ENCODE measurements at places on chromosomes 6 and 20.

DNA sequence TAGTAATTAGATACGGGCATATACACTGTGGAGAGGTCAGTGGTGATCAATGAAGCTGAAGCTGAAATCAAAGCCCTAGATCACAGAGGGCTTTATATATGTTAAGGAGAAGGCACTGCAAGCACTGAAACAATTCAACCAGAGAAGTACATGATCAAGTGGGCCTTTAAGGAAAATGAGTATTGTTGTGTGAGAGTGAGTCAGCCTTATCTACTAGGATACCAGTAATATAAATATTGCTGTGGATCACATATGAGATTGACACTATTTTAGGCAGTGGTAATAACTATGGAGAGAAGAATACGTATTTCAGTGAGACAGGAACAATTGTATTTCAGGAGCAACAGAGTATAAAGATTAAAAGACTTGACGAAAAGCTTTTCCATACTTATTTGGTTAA, 1172.2 kb upstream of the GJE1 start:
- no peak for DNase-seq

DNA sequence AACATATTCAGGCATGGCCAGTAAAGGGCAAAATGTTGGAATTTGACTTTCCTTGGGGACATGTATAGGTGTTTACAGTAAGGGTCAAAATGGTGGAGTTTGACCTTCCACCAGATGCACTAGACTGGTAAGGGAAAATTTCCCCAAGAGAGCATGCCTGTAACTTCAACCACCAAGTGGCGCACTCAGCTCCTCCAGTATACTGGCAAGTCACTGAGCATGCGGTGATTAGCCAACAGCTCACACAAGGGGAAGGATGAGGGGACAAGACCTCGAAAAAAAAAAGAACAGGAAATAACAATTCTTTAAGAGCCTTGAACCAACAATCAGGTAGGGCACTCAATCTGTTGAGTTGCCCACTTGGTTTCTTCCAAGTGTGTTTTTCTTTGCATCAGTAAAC, 140.9 kb downstream of the EYS start:
- DNase-seq: no peak

GRCh38 chr20:24546232-24546892, 76.9 kb downstream of the SYNDIG1 start:
- DNase-seq: no peak

DNA sequence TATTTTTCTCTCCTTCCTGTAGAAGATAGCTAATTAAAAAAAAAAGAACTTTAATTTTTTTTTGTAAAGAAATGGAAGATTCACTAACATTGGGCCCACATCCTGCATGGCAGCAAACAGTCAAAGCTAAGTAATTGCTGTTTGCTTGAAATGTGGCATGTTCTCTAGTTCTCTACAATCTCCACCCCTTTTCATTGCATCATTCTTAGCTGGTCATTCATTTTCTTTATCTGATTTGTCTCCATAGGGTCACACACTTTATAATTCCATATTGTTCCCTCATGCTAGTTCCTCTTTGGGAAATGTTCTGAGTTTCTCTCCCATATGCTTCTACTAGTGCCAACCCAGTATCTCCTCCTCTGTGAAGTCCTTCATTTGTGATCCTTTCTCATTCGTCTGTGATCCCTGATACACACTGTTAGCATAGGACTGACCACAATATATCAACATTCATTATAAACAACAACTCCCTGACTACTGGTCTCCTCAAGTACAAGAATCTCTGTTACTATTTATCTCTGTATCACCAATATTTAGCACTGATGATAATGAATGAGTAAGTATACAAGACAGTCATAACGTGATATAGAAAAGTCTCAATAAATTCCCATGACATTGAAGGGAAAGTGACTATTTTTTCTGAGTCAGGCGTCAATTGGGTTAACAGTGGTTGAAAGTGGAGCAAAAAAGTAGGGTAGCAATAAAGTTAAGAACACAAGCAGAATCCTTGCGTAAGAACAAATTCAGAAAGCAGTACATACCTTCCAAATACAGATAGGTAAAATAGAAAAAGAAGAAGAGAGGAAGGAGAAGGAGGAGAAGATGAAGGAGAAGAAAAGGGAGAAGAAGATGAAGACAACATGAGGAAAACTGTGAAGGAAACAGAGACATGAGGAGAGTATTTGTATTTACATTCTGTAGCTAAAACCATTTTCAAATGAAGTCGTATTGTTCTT, 33.2 kb upstream of the MYB start:
- no peak for DNase-seq

DNA sequence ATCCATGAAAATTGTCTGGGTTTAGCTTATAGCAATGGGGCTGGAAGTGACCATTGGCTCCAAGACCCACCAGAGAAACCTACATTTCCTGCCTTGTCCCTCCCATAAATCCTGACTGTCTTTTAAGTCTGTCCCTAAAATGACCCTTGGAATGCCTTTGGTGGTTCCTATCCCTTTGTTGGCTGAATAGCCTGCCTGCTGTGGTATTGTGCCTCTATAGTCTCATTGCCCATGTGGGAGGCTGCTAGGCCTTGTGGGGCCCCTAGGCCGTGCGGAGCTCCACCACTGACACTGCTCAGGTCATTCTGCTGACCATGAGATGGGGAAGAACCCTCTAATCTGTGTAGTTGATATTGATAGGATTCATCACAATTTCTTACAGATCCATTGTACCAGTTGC, 43.3 kb downstream of the SCP2D1 start:
- no peak for DNase-seq

DNA sequence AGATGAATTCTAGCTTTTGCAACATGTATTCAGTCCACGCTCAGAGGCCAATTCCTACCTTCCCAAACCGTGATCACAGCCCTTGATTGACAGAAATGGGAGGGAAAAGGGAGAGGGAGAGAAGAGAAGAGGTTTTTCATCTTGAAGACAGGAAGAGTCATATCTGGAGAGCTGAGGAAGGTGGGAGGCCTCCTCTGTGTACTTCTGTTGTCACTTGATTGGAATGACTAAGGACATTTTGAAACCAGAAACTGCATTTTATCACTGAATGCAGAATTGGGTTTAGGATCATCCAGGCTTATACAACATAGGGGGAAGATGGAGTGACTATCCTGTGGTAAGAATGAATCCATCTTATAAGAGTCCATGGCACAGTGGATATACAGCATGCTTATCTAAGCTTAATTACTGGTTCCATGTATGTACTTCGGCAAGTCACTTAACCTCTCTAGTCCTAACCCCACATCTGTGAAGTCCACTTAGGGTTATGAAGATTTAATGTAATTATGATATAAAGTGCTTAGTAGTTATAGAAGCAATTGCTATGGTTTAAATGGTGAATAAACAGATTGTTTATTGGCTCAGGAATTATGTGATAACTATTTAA, 144.0 kb downstream of the BCKDHB start:
- DNase-seq: no peak

- no peak for DNase-seq
Observed at GRCh38 chr6:106132153-106132698, 46.1 kb downstream of the PRDM1 start.

GRCh38 chr6:125797120-125797885, 6.5 kb downstream of the NCOA7 start:
- DNase-seq: no peak

DNA sequence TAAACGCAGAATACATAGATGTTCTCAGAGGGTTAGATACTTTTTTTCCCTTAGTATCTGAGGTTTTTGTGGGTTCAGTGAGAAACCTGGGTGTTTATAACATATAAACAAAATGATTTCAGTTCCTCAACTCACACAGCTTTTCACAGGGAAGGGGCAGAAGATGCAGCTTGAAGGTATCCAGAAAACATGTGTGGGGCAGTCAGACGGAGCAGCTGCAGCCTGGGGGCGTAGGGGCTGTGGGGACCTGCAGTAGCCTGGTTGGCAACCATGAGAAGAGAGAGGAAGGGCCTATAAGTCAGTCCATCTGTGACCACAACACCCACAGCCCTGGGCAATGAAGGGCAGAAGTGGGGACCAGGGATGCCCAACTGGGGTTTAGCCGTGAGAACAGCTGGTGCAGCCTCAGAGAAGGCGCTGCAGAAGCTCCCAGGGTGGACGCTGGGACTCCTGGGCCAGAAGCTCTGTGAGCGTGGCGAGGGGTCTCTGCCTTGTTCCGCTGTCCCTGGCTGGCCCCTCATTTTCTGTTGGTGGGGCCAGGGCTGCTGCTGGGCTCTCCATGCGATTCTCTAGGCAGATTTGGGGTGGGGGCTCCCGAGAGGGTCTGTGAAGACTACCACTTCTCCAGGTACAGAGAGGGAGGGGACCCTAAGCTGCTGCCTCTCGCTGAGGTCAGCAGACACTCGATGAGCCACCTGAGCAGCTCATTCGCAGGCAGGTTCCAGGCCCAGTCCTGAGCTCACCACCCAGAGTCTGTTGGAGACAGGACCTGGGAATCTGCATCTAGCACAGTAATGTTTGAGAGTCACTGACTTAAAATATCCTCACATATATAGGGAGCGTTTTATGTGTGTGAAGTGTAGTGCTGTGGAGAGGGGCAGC, 181.2 kb downstream of the ZDHHC14 start:
- DNase-seq: no peak

- DNase-seq: no peak
Observed at GRCh38 chr6:167122041-167122826, 662 bp upstream of the CCR6 start.

- no peak for DNase-seq
Observed at GRCh38 chr20:53878262-53879047, 191.9 kb downstream of the BCAS1 start.

- no peak for DNase-seq
Observed at GRCh38 chr6:11126876-11127275, 15.4 kb upstream of the ERVFRD-1 start.

DNA sequence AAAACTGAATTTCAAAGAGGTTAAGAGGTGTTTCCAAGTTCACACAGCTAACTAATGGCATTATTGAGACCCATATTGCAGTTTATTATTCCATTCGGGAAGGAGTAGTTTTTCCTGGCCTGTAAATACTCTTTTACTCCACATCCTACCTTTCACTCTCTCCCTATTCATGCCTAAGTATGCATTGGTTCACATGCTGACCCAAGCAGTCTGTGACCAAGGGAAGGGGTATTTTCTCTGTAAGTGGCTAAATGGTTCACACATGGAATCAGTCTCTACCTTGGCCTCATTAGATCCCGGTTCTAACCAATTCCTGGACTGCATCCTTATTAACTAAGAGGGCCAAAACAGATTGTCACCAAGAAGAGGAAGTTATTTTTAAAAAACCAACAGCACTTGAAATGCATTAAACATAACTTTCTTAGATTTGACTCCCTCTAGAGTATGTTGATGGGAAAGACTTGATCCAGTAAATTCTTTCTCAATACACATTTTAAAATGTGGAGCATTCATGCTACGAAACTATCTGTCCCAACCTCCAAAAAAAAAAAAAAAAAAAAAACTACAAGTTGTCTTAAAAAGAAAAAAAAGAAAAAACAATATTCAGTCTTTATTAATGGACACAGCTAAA, 17.8 kb upstream of the RSPO3 start:
- no peak for DNase-seq

DNA sequence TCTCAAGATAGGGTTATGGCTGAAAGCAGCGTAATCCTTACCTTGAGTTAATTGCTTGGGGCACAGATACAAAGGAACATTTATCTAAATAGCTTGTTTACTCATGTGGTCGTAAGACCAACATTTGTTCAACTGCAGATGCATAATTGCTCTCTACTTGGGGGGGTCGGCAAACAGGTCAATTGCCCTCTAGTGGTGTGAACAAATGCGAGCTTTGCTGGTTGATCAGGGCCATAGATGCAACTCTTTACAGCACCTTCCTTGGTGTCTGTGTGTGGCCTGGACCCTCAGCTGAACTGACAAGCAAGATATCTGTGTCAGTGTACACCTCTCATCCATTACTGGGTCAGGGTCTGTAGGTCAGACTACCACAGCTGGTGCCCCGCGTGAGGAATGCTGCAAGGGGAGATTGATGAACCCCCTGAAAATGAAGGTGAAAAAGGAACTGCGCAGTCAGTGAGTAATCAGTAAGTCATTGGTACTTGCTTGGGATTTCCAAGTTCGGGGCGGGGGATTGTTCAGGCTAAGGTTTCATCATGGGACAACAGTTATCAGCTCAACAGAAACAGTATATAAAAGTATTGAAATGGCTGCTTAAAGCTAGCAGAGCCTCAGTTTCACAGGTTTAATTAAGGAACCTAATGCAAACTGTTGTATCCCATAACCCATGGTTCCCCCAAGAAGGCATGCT, 24.0 kb downstream of the HLA-DPA1 start:
- no peak for DNase-seq

DNA sequence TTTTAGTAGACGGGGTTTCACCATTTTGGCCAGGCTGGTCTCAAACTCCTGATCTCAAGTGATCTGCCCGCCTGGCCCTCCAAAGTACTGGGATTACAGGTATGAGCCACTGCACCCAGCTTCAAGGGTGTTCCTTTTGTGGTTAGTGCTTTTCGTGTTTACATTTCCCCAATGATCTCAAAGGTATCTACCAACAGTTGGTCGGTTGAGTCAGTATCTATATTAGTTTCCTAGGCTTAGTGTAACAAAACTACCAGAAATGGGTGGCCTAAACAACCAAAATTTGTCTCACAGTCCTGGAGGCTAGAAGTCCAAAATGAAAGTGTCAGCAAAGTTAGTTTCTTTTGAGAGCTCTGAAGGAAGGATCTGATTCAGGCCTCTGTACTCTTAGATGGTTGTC, 30.1 kb downstream of the CASP8AP2 start:
- DNase-seq: no peak

DNA sequence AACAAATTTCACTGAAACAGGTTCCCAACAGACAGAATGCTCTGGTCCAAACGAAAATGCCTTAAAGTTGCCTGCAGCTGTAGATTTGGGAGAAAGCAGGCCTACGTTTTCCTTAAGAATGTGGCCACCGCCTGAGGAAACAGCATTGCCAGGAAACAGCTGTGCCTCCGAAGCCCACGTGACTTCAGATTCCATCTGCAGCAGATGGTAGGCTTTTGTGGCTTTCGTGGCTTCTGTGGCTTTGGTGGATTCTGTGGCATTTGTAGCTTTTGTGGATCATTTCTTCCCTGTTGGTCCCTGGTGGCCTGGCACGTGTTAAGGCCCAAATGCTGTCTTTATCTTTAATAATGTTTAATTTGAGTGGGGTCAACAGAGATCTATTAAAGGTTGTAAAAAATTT, 222.9 kb downstream of the TTLL2 start:
- DNase-seq: no peak
